ENCODE measurements at places on chromosomes 2 and 18. TPM values are rescaled to one million over a fixed set of nuclear protein-coding genes. Genes with fewer than 3 reads are reported as not detected.

PLCL1 gene
- 21.2 TPM for total RNA-seq

INPP5D gene
- 0.18 TPM for total RNA-seq

CNDP2 gene
- 66.6 TPM for total RNA-seq

TMEM178A gene
- total RNA-seq: 5.7 TPM

DCDC2C gene
- total RNA-seq: not detected

RESP18 gene
- total RNA-seq: not detected

HOXD13 gene
- total RNA-seq: not detected

MALT1 gene
- total RNA-seq: 18.5 TPM

CCDC148 gene
- total RNA-seq: 0.16 TPM

ANKRD53 gene
- under 0.01 TPM for total RNA-seq

TMEM182 gene
- total RNA-seq: 4.3 TPM

COBLL1 gene
- total RNA-seq: 0.36 TPM

MLPH gene
- 9.9 TPM for total RNA-seq

STAT4 gene
- 7.8 TPM for total RNA-seq

FKBP7 gene
- 37.4 TPM for total RNA-seq

MDH1B gene
- total RNA-seq: 0.32 TPM

ALPI gene
- not detected for total RNA-seq

LRP1B gene
- under 0.01 TPM for total RNA-seq

EIF4E2 gene
- 73.9 TPM for total RNA-seq

CCDC141 gene
- not detected for total RNA-seq

AUP1 gene
- total RNA-seq: 77.1 TPM

C1GALT1C1L gene
- total RNA-seq: not detected

NMUR1 gene
- not detected for total RNA-seq

C2orf81 gene
- 0.49 TPM for total RNA-seq

CNGA3 gene
- not detected for total RNA-seq

TDRD15 gene
- total RNA-seq: not detected

THUMPD2 gene
- 4.5 TPM for total RNA-seq

DYNAP gene
- total RNA-seq: not detected

TNS1 gene
- 79.7 TPM for total RNA-seq

ANKRD29 gene
- total RNA-seq: 0.90 TPM

GALNT13 gene
- total RNA-seq: under 0.01 TPM

DSG1 gene
- total RNA-seq: not detected

STRN gene
- 7.8 TPM for total RNA-seq

IL1R2 gene
- 4.9 TPM for total RNA-seq

ALK gene
- not detected for total RNA-seq

THADA gene
- total RNA-seq: 15.4 TPM

CFAP210 gene
- total RNA-seq: not detected

AGXT gene
- total RNA-seq: not detected

MCEE gene
- total RNA-seq: 12.8 TPM

SERPINB11 gene
- total RNA-seq: not detected

PLCD4 gene
- total RNA-seq: 1.3 TPM

GCG gene
- total RNA-seq: not detected

CDH19 gene
- 14.4 TPM for total RNA-seq

AGAP1 gene
- total RNA-seq: 21.8 TPM

GNLY gene
- not detected for total RNA-seq

L3MBTL4 gene
- total RNA-seq: not detected

CFAP65 gene
- total RNA-seq: not detected

FLACC1 gene
- total RNA-seq: 1.4 TPM

THSD7B gene
- not detected for total RNA-seq

DNAJC27 gene
- 5.0 TPM for total RNA-seq

BUB1 gene
- total RNA-seq: 5.8 TPM

ARHGAP15 gene
- not detected for total RNA-seq

B3GNT7 gene
- total RNA-seq: not detected

KCNJ13 gene
- total RNA-seq: not detected

PPP4R3B gene
- 29.2 TPM for total RNA-seq

ATP6V1C2 gene
- not detected for total RNA-seq

REG1A gene
- total RNA-seq: not detected

GTF2A1L gene
- 1.3 TPM for total RNA-seq

All from cardiac atrium fibroblast (primary cell).